ENCODE measurements at places on chromosomes 6 and 20.

DNA sequence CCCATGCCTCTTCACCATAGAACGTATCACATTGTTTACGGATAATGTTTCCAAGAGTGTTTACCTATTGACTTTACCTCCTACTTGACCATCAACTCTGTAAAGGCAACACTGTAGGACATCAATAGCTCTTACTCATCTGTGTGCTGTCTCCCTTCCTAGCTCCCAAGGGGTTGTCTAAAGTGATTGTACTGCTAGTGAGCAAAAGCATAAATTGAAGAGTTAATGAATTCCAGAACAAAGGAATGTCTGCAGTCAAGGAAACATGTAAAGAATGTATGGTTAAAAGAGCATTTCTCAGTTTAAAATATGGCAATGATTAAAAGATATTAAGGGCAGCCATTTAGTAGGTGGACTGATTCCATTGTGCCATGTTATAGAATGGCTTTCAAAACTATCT, 985.4 kb downstream of the TBC1D32 start:
- no peak for DNase-seq

DNA sequence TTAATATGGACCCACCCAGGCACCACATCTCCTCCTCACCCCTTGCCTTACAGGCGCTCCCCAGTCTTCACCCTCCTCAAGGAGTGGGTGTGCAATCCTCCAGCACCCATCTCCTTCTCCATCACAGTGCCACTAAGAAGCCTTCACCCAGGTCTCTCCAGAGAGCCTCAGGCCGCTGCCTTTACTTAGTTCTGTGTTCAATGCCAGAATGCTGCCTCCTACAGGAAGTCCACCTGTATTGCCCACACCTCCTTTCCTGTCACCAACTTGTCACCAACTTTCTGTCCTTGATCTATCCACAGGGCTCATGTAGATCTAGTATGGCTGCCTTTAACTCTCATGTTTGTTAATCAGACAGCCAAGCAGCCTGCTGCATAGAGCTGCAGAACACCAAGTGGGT, 586 bp upstream of the LST1 start:
- DNase-seq = no peak

DNA sequence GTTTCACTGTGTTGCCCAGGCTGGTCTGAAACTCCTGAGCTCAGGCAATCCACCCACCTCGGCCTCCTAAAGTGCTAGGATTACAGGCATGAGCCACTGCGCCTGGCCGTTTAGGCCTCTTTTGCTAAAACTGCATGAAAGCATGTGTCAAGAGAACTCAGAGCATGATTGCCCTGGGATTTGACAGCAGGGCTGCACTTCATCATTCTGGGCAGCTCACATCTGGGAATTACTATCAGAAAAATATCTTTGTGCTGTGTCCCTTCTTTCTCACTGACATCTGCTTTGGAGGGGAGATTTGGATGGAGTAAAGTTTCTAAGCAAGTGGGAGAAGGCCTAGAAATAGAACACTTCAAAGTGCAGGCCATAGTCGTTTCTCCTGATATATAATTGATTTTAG, 59.6 kb upstream of the EIF2S2 start:
- DNase-seq = no peak

DNA sequence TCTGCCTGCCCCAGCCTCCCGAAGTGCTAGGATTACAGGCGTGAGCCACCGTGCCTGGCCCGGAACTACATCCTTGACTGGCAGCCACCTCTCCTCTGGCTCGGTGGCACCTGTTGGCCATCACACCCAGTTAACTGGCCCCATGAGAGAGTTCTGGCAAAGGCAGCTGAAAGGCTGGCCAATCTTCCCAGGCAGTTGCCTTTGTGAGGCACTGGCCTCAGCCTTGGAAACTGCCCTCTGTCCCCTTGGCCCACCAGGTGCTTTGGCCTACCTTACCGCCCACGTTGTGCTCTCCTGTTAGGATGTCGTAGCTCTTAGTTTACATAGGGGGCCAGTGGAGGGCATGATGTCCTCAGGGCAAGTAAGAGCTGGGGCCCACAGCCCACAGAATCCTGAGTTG, 9.6 kb upstream of the MANBAL start:
- DNase-seq = peak; percentile 20

DNA sequence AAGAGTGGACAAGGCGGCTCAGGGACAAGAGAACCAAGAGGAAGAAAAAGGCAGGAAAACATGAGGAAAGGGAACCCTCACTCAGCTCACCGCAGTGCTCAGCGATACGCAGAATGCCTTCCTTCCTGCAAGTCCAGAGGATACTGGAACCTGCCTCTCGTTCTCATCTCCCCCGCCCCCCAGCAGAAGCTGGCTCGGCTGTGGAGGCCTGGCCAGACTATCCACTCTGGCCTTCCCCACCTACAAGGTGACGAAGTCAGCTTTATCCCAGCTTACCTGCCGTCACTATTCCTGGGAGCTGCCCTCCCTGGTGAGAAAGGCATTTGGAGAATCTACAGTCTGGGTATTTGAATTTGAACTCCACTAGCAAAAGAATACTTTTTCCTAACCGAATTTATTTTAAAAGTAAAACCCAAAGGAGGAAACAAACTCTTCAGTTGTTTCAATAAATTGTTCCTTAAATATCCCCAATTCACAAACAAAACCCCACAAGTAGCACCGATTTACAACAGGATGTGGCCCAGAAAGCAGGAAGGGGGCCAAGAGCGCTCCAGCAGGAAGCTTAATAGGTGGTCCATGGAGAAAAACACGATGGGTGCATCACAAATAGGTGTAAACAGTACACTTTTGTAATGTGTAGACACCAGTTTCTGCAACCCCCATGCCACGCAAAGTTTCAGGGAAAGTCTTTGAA, 2.1 kb upstream of the DIDO1 start:
- DNase-seq = no peak

DNA sequence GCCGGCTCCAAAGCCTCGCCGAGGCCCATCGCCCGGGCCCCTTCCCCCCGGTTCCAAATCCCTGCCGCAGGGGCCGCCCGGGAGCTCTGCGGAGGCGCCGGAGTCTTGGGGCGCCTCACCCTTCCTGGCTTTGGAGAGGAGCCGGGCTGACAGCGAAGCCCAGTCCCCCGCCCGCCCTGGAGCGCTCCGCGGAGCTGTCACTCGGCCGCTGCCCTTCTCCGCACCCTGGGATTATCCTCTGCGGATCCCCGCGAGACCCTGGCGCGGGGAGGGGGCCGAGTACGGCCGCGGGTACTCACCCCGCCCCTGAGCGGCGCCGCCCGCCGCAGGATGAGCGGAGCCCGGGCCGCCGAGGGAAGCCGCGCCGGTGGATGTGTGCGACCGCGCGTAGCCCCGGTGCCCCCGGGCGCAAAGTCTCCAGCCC, 343 bp downstream of the SNAP91 start:
- no peak for DNase-seq

DNA sequence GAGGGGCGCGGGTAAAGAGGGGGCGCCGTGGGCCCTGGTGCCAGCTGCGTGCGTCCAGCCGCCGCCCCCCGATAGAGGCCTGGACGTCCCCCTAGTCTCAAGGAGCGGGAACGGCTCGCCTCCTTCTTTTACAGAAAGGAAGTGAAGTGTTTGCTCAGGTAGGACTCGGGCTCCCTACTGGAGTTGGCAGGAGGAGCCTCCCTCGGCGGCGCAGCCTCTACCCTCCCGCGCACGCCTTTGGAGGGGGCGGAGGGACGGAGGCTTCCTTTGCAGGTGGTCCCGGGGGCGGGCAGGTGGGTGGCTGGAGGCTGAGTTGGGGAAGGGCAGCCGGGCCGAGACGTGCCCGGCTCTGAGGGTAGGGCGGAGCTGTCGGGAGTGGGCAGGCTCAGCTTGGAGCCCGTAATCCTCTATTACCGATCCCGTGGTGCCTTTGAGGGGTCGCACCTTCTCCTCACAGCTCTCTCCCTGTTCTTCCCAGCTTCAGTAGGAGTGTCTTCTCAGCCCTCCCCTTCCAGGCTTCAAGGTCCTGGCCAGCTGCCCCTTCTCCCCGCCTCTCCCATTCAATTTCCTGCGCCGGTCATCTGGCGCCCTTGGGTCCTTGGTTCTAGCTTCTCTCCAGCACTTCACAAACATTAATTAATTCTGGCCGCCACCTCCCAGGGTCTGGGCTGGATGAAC, 728 bp downstream of the ITPR3 start:
- DNase-seq = no peak

- peak; percentile 48 for DNase-seq
Observed at GRCh38 chr6:28134015-28134414, 7.7 kb upstream of the ZKSCAN8 start.

DNA sequence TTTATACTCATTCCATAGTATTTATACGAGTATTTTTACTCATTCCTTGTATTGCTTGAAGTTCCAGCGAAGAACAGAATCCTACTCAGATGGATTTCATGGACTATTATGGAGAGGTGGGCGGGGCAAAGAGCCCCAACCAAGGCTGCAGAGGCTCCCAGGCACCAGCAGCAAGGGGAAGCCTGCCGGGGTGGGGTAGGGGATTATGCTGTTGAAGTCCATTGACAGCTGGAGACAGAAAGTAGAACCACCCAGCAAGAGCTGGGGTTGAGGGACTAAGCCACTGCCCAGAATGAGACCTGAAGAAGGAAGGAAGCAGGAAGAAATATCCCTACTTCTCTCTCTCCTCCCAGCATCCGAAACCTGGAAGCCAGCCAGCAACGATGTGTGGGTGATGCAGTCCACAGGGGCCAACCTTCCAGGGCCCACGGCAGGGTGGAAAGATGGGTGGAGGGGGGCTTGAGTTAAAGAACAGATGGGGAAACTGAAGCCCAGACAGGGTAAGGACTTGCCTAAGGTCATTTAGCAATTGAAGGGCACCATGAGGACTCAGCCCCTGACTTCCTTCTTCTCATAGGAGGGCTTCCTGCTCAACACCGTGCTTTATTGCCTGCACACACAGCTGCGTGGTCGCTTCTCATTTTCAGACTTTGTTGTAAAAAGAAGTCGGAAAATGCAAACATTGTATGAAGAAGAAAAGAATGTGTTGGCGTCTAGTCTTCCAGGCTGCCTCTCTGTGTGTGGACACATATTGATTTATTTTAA, 18.3 kb upstream of the GTSF1L start:
- no peak for DNase-seq

DNA sequence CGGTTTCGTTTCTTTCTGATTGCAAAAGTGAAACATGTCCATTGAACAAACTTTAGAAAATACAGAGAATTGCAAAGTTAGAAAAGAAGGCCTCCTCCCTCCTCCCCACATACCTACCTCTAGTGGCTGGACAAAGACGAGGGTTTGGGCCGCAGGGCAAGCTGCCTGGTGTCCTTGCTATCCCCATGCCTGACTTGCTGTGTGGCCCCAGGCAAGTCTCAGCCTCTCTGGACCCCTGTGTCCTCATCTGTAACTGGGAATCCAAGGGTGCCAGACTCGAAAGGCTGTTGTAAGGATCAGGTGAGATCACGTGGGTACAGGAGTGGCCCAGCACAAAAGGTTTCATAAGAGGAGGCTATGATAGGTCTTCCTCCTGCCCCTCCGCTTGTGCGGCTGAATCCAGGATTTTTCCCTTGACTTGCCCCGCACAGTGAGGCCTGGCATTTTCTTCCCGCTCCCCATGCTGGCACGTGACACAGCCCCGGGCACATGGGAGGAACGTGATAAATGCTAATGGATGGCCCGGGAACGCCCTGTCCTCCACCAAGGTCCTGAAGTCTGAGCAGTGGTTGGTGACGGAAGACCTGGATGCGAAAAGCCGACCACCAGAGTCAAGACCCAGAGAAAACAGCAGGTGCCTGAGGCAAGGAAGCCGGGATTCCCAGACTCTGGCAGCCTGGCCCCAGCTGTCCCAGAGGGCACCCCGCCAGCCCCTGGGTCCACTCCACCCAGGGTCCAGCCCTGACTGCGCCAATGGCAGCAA, 55.8 kb downstream of the UBE2V1 start:
- no peak for DNase-seq

DNA sequence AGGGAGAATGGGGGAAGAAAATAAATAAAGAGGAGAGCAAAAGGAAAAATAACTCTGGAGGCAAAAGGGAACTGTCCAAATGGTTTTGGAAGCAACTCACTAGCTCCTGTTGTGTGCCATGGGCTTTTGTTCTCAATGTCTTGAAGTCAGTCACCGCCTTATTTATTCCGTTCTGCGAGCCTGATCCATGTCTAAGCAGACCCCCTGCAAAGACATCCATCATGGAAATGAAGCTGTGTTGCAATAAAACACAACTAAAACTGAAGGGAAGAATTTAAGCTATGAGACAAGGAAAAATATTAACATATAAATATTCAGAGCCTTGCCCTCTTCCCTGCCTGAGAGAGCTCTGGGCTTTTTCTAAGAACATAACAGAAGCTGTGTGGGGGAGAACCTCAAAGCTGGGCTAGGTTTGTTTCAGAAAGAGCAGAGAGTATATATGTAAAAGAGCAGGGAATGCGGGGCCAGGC, 373.2 kb upstream of the CNR1 start:
- no peak for DNase-seq

DNA sequence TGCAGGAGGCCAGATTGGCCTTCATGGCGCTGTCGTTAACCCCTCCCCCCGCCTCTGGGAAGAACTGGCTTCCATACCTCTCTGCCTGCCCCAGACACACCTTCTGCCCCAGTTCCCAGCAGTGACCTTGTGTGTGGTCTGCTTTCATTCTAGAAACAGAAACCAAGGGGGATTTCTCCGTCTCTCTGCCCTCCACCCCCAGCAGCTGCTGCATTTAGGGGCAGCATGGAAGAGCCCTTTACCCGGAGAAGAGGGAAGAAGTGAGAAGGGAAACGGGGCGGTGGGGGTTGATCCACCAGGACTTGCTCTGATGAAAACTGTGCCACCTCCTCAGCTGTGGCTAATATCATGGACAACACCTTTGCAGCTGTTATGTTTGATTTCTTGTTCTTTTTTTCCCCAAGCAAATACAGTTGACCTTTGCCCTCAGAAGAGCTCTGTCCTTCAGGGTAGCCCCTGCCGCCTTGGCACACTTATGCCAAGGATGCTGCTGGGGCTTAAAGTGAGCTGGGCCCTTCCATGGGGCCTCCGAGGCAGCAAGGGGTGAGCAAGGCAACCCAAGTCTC, 6.1 kb downstream of the GLP1R start:
- no peak for DNase-seq
